ENCODE measurements at places on chromosomes 5 and 9.
A peak's percentile ranks its signal among the peaks of the same experiment; 100 is the strongest.

DNA sequence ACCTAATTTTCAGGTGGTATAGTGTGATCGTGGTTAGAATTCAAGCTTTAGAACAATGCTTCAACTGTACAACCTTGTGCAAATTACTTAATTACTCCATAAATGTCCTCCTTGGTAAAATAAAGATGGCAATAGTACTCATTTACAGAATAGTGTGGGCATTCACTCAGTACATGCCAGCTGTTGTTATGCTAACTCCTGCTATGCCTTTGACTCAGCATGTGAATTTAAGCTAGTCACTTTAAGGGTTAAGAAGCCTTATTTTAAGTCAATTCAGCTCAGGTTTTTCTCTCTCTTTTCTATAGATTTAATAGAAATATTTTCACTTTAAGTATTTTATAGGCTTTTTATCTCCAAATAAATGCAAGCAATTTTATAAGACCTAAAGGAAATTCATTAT, 335.6 kb upstream of the ITGA1 start:
- DNase-seq, result no peak

DNA sequence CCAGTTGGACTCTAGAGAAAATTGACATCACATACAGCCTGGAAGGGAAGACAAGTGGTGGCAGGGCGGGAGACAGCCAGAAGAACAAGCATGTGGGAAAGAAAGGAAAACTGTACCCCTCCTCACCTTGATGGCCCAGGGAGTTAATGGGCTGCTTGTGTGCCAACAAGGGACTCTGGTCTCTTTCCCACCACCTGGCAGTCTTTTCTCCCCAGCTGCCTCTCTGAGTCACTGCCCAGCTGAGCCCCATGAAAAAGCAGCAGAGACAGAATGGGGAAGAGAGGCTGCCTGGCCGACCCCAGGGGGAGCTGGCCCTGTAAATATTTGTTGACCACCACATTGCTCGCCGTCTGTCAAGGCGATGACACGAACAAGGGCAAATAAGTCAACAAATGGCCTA, 359.4 kb downstream of the ENC1 start:
- peak; percentile 28 for DNase-seq

- peak; percentile 80 for DNase-seq
Measured at GRCh38 chr9:34993502-34994259, 4.1 kb downstream of the DNAJB5 start.

DNA sequence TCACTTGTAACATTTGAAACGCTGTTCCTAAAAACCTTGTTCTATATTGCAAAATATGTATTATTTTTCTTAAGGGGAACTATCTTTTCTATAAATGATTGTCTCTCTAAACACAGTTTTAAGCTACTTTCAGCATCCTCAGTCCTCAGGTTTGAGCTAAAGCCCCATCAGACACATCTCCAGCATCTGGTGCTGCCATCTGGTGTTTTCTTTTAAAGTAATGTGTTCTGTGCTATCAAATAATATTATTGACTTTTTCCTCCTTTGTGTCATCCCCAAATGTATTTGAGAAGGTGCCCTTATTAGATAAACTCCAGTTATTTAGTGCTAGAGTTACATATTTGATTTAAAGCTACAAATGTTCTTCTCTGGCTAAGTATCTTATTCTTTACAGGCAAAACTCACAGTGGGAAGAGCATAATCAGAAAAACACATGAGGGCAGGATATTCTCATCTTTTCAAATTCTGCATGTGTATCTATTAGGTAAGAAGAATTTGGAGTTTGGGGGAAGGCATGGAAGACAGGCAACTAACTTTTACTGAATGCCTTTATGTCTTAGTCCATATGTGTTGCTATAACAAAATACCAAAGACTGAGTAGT, 27.5 kb downstream of the ZNF474 start:
- DNase-seq, result peak; percentile 16

DNA sequence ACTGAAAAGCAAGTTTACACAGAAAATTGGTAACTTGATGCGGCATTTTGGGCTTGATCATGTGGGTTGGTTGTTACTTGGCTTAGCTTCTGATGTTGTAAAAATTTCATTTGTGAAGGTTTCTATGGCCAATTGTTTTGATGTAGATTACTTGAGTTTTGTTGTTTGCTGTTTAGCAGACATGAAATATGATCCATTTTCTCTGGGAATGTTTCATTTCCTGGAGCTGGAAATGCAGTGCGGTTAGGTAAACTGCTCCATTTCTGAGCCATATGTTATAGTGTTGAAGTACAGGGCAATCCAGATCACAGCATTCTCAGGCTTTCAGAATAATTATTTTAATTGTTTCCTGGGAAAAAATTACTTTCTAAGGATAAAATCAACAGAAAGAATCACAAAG, 396.9 kb downstream of the ENC1 start:
- DNase-seq, result no peak

- DNase-seq, result no peak
Measured at GRCh38 chr5:38263983-38264382, 5.6 kb downstream of the EGFLAM start.

DNA sequence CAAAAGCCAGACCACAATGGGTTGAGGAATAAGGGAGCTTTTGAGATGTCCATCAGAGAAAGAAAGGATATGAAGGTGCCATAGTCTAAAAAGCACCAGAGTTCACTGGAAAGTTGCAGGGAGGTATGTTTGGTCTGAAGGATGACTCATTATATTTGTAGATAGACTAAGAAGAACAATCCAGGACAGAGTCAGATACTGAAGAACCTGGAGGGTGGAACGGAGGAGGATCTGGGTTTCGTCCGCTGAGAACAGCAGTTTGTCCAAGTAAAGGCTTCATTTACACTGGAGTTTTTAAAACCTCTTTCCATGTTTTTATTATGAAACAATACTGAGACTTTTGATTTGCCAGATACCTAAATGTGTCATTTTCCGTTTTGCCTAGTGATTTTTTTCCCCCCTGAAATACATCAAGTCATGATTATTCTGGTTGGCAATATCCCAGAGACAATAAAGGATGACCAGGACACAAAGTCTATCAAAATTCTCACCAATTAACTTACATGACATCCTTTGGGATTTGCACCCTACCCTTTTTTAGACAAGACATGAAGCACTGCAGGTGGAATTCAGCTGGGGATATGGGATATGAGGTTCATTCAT, 219.9 kb downstream of the MLLT3 start:
- DNase-seq, result no peak

GRCh38 chr5:14824499-14824898, 47.1 kb downstream of the ANKH start:
- DNase-seq, result no peak

DNA sequence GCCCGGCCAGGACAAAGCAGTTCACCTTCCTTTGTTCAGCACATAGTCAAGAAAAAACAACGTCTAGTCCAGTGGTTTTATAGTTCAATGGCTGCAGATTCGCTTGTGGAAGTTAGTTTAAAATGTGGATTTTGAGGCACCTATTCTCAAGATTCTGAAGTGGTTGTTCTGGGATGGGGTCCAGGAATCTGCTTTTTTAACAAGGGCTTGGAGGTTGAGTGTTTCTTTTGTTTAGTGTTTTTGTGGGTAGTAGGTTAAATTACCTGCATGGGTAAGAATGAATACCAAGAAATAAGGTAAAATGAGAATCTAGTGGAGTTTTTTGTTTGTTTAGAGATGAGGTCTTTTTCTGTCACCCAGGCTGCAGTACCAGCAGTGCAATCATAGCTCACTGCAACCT, 28.4 kb upstream of the NADK2 start:
- DNase-seq, result no peak

Data from COR-L47 (cell line).